ENCODE measurements at places on chromosomes 12 and 14. TPM values are rescaled to one million over a fixed set of nuclear protein-coding genes. Genes with fewer than 3 reads are reported as not detected.

Gene C12orf43
- total RNA-seq, result 14.1 TPM

Gene SVOP
- total RNA-seq, result not detected

Gene KCNA1
- total RNA-seq, result 0.05 TPM

Gene TRHDE
- total RNA-seq, result not detected

Gene AHNAK2
- 0.10 TPM for total RNA-seq

Gene KRT72
- total RNA-seq, result 2.3 TPM

Gene PTGDR
- not detected for total RNA-seq

DNA sequence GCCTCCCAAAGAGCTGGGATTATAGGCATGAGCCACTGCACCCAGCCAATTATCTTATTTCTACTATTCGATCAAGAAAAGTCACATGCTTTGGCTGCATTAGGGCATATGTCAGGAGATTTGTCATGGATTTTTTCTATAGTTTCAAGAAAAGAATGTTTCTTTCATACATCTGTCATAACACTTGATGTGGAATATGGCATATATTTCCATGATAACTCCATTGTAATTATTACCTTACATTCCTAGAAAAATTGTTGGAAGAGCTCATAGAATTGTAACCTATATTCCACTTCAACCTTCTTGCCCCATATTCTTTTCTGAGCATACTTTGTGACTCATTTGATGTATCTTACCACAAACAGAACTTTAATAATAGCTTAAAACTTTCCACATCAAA, 740.9 kb upstream of the FLRT2 start:
- H3K27ac ChIP-seq, result no peak overlapping the region
- H3K27me3 ChIP-seq, result no peaks in the 10 kb centered on the region
- no peaks in the 10 kb centered on the region for H3K4me1 ChIP-seq
- DNase-seq, result no peak
- no peak overlapping the region for H3K4me3 ChIP-seq

DNA sequence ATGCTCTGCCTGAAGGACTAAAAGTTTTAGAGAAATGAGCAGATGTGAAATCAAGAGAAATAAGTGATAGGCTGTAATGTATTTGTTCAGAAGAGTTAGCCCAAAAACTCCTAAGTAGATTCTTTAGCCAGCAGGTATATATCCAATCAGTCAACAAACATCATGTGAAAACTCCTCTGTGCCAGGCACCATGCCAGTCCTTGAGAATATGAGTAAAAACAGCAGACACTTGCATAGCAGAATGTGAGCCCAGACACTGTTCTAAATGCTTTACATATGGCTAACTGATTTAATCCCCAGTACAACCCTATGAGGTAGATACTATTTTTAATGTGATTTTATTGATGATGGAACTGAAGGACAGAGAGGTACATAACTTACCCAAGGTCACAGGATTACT, 329.8 kb downstream of the PAWR start:
- H3K4me1 ChIP-seq, result no peaks in the 10 kb centered on the region
- H3K27me3 ChIP-seq, result no peaks in the 10 kb centered on the region
- no peak overlapping the region for H3K4me3 ChIP-seq
- no peak for DNase-seq
- no peaks in the 10 kb centered on the region for H3K36me3 ChIP-seq
- no peak overlapping the region for H3K27ac ChIP-seq

GRCh38 chr14:105908481-105908911, 382.1 kb downstream of the TMEM121 start:
- DNase-seq, result no peak
- no peak overlapping the region for H3K27ac ChIP-seq
- H3K4me3 ChIP-seq, result no peak overlapping the region
- H3K4me1 ChIP-seq, result no peaks in the 10 kb centered on the region
- H3K36me3 ChIP-seq, result no peaks in the 10 kb centered on the region
- peaks cover 19% of the 10 kb centered on the region for H3K27me3 ChIP-seq

DNA sequence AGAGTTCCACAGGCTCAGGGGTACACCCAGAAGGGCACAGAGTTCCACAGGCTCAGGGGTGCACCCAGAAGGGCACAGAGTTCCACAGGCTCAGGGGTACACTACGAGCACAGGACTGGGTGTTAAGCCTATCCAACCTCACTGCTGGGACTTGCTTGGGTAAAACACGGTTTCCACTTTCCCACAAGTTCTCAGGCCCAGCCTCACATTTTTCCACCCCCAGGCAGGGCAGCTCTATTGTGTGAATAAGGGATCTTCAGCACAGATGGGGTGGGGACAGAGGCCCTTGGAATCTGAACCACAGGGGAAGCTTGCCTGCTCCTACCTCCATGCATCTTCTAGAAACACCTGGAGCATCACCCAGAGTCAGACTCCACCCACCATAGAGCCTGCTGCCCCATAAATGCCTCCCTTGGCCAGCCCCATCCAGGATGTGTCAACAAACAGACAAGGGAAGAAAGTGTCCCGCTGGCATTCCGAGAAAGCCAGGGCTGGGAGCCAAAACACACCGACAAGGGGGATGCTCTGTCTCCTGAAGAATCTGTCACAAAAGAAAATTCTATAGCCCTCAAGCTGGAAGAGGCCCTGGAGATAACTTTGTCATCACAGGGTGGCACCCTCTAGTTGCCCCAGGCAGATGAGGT, 4.8 kb downstream of the CRACR2A start:
- no peaks in the 10 kb centered on the region for H3K27me3 ChIP-seq
- no peak overlapping the region for H3K4me3 ChIP-seq
- no peak for DNase-seq

DNA sequence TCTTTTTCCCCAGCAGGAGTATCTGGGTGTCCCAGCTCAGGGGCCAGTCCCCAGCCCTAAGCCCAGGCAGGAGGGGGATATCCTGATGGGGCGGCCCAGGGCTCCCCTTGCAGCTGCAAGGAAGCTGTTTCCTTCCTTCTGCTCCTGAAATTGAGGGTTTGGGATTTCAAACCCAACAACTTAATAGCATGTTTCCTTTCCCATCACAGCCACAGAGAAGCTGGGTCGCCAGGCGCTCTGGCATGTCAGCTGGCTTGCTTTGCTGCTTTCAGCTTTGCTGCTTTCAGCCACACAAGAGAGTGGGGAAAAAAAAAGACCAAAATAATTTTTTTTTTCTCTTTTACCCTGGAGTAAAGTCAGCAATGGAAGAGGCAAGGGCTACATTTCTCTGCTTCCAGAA, 30.0 kb downstream of the HVCN1 start:
- peaks cover 12% of the 10 kb centered on the region for H3K4me1 ChIP-seq
- H3K27ac ChIP-seq, result no peak overlapping the region
- no peak for DNase-seq

- H3K27ac ChIP-seq, result no peak overlapping the region
- H3K36me3 ChIP-seq, result no peaks in the 10 kb centered on the region
- no peak overlapping the region for H3K4me3 ChIP-seq
- no peak for DNase-seq
- no peaks in the 10 kb centered on the region for H3K4me1 ChIP-seq
Measured at GRCh38 chr12:13373131-13373530, 176.6 kb downstream of the EMP1 start.

GRCh38 chr12:31297572-31298514, 28.1 kb downstream of the SINHCAF start:
- H3K36me3 ChIP-seq, result peaks cover 51% of the 10 kb centered on the region
- no peak overlapping the region for H3K4me3 ChIP-seq
- no peak for DNase-seq
- peaks cover 35% of the 10 kb centered on the region for H3K4me1 ChIP-seq

GRCh38 chr14:68365228-68365627, 427.6 kb downstream of the ZFP36L1 start:
- H3K27ac ChIP-seq, result no peak overlapping the region
- DNase-seq, result no peak
- no peak overlapping the region for H3K4me3 ChIP-seq
- peaks cover 49% of the 10 kb centered on the region for H3K4me1 ChIP-seq
- no peaks in the 10 kb centered on the region for H3K27me3 ChIP-seq
- H3K36me3 ChIP-seq, result no peaks in the 10 kb centered on the region

DNA sequence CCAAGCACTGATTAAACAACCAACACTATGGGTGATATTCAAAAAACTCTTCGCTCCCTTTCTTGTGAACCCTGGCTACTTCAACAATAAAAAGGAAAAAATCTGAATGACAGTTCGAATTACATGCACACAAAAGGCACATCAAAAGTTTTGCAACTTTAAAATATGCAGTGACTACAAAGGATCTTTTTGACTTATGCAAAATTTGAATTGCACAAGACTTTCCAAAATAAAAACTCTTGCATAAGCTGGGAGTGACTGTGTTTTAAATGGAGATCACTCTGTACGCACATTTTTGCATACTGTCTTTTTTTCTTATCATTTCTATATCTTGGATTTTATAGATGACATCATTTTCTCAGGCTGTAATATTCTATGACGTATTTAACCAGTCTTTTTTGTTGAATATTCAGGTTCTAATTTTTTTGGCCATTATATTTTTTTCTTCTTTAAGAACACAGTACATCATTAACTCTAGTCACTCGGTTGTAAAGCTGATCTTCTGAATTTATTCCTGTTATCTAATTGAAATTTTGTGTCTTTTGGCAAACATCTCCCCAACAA, 667.6 kb upstream of the TBX3 start:
- no peak for DNase-seq
- no peaks in the 10 kb centered on the region for H3K36me3 ChIP-seq
- H3K4me3 ChIP-seq, result no peak overlapping the region
- H3K27ac ChIP-seq, result no peak overlapping the region
- no peaks in the 10 kb centered on the region for H3K4me1 ChIP-seq
- H3K27me3 ChIP-seq, result no peaks in the 10 kb centered on the region

DNA sequence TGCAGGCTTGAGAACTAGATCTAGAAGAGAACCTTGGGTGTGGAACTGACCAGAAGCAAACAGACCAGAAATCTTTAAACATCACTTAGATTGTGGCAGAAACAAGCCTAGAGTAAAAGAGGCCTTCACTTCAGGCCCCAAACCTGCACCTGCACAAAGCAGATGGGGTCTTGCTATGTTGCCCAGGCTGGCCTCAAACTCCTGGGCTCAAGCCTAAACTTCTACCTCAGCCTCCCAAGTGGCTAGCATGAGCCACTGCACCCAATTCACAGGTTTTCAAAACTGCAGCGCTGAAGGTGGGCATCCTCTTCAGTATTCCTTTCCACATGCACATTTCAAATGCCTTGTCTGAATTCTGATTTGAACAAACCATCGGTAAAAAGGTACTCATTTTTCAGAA, 19.9 kb downstream of the MOK start:
- no peak overlapping the region for H3K4me3 ChIP-seq
- H3K27me3 ChIP-seq, result no peaks in the 10 kb centered on the region
- H3K36me3 ChIP-seq, result no peaks in the 10 kb centered on the region
- no peak overlapping the region for H3K27ac ChIP-seq
- DNase-seq, result no peak

DNA sequence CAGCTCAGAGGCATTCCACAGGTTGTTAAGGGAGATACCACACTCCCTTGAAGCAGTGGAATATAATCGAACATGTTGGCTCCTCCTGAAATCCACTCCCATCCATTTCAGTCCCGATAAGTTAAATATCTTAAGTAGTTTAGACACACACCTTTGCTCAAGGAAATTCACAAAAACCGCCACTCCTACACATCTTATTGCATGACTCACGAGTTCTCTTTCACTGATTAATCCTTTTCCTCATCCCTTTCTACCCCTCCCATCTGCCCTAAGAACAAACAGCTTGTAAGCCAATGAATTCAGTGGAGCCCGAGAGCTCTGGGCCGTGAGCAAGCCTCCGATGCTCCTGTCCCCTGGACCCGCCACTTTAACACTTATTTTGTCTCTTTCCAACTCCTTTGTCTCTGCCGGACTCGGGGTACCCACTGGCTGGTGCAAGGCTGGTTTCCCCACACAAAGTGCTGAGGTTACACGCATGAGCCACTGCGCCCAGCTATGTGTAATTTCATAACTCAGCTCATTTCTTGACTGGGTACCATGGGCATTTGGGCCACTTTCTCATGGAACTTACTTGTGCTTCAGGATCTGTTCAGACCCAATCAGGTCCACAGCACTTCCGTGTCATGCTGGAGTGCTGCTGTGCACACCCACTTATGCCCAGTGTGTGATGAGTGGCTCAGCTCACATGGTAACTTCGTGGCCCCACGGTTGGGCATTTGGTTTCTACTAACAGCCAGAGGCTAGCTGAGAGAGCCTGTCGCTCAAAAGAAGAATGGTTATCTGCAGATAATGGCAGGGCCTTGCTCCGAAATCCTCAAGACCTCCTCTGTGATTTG, 171.8 kb upstream of the ALG10B start:
- H3K27me3 ChIP-seq, result no peaks in the 10 kb centered on the region
- no peaks in the 10 kb centered on the region for H3K4me1 ChIP-seq
- H3K4me3 ChIP-seq, result no peak overlapping the region
- no peak overlapping the region for H3K27ac ChIP-seq

GRCh38 chr14:89674936-89675335, 257.9 kb upstream of the FOXN3 start:
- H3K27ac ChIP-seq, result no peak overlapping the region
- H3K4me1 ChIP-seq, result peaks cover 29% of the 10 kb centered on the region
- H3K27me3 ChIP-seq, result no peaks in the 10 kb centered on the region
- no peaks in the 10 kb centered on the region for H3K36me3 ChIP-seq
- DNase-seq, result no peak
- no peak overlapping the region for H3K4me3 ChIP-seq

DNA sequence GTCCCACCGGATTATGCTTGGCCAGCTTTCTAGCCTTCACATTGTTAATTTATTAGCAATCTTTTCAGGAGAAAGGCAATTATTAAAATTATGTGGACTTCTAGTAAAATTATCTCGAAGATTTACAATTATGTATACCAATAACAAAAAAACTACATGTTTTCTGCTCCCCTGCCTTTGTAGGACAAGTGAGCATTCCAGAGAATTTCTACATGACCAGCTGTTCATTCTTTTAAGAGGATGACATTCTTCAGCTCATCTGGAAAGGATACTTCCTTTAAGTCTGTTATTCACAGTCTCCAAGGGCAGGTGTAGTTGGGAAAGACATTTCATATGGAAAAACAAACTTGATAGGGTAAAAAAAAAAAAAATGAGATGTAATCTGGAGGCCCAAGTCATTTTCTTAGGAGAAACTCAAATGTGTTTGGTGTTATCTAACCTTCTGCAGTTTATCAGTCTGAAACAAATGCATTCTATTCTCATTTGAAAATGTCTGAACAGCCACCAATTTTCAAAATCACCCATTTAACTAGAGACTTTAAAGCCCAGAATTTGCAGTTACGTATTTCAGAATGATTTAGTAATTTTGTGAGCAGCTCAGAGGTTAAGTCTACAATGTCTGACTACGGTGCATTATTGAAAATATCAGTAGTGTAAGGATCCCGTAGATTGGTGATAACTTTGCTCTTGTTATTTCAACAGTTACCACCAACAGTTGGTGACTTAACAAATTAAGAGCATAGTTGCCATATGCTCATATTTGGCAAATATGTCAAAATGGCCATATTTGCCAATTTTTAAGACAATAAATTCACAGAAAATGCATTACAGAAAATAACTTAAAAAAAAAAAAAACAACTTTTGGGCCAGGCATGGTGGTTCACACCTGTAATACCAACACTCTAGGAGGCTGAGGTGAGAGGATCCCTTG, 1.8 kb upstream of the PHLDA1 start:
- no peaks in the 10 kb centered on the region for H3K27me3 ChIP-seq
- peaks cover 36% of the 10 kb centered on the region for H3K4me1 ChIP-seq
- H3K27ac ChIP-seq, result no peak overlapping the region

Measured in activated naive CD4-positive, alpha-beta T cell treated with anti-CD3 and anti-CD28 coated beads for 36 hours (primary cell).